ENCODE measurements at places on chromosomes 5 and 9.

- no peak for DNase-seq
Measured at GRCh38 chr9:117425566-117425965, 10.7 kb upstream of the ASTN2 start.

DNA sequence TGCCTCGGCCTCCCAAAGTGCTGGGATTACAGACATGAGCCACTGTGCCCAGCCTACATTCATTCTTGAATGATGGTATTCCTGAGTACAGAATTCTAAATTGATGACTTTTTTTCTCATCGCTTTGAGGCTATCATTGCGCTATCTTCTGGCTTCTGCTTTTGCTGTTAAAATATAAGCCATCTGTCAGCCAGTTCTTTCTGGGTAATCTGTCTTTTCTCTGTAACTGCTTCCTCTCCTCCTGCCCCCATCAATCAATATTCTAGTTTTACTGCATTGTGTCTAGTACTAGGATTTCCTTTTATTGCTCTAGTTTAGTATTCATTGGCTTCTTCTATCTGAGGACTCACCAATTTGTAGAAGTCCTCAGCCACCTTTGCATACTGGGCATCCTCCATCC lies 89.0 kb downstream of the PLPP1 start:
- no peak for DNase-seq

GRCh38 chr9:90927496-90927895 lies 125.9 kb downstream of the SYK start:
- DNase-seq = no peak

DNA sequence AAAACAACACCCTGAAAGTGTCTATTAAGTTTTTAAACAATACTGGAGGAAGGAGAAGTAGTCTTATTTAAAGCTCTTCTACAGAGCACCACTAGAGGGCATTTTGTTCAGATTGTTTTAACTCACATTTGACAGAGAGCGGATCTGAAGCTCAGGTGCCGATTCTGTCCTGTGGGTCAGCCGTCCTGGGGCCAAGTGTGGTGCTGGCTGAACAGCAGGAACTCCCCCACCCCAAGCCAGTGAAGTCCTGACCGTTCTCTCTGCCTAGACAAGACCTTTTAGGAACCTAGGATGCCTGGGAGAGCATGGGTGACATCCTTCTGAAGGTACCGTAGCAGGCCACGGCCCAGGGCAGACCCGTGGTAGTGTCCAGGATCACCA lies 3.9 kb downstream of the EXOC3 start:
- peak; percentile 32 for DNase-seq

- no peak for DNase-seq
Measured at GRCh38 chr5:100697970-100698369, 162.8 kb downstream of the FAM174A start.

GRCh38 chr9:29976981-29977380 lies 2403.7 kb upstream of the C9orf72 start:
- DNase-seq = no peak

DNA sequence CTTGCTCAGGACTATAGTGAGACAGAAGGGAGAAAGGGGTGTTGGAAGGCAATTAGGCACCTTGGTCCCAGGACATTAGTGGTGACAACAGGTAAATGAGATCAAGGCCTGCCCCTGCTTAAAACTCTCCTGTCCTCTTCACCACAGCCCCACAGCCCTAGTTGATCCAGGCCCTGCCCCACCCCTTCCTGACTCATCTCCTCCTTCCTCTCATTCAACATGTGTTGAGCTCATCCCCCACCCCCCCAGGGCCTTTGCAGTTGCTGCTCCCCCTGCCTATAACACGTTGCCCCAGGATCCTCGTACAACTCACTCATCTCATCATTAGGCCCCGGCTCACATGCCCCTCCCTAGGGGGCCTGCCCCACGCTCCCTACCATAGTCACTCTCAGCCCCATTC lies 66.8 kb downstream of the TSPAN17 start:
- DNase-seq = no peak
